ENCODE measurements at places on chromosomes 5 and 9. TPM values are rescaled to one million over a fixed set of nuclear protein-coding genes. Genes with fewer than 3 reads are reported as not detected.

The ARHGEF37 gene
- 7.1 TPM for total RNA-seq

The ZNF454 gene
- total RNA-seq: 0.55 TPM

The SLC25A48 gene
- not detected for total RNA-seq

The MXD3 gene
- 30.5 TPM for total RNA-seq

The PCDHGA9 gene
- 3.9 TPM for total RNA-seq

The ANGPTL2 gene
- 24.5 TPM for total RNA-seq

The WDR38 gene
- not detected for total RNA-seq

The SCGB3A2 gene
- not detected for total RNA-seq

The CCL27 gene
- total RNA-seq: not detected

The URM1 gene
- total RNA-seq: 100 TPM

The PTPN3 gene
- total RNA-seq: not detected

The PCDHA13 gene
- total RNA-seq: not detected

The SV2C gene
- total RNA-seq: 0.07 TPM

The PCDHGC4 gene
- total RNA-seq: 0.90 TPM

The ZDHHC11 gene
- 2.1 TPM for total RNA-seq

The PCA3 gene
- 0.32 TPM for total RNA-seq

The ADRA1B gene
- total RNA-seq: not detected

The CCDC183 gene
- 0.37 TPM for total RNA-seq

The BRIX1 gene
- 28.4 TPM for total RNA-seq

The NUTM2G gene
- not detected for total RNA-seq

The ITGA1 gene
- total RNA-seq: 1.9 TPM

The PIP5KL1 gene
- 2.9 TPM for total RNA-seq

The HDHD3 gene
- 7.6 TPM for total RNA-seq

The ANKRD31 gene
- not detected for total RNA-seq

The DND1 gene
- 1.1 TPM for total RNA-seq

The S1PR3 gene
- total RNA-seq: 18.9 TPM

The SLC6A19 gene
- not detected for total RNA-seq

The TSSK1B gene
- total RNA-seq: not detected

The ANKRD34B gene
- not detected for total RNA-seq

The KIF24 gene
- total RNA-seq: 4.5 TPM

The GRK6 gene
- total RNA-seq: 37.0 TPM

The ALDH7A1 gene
- total RNA-seq: 103 TPM

Measured in endothelial cell of umbilical vein (primary cell).